ENCODE measurements at places on chromosomes 13 and 19. TPM values are rescaled to one million over a fixed set of nuclear protein-coding genes. Genes with fewer than 3 reads are reported as not detected.

- DNase-seq, result no peak
Observed at GRCh38 chr19:5680084-5680436, 256 bp downstream of the MICOS13 start.

- no peak for DNase-seq
Observed at GRCh38 chr13:95349267-95349666, 48.0 kb upstream of the ABCC4 start.

Gene SIGLEC11
- total RNA-seq, result 1.7 TPM

DNA sequence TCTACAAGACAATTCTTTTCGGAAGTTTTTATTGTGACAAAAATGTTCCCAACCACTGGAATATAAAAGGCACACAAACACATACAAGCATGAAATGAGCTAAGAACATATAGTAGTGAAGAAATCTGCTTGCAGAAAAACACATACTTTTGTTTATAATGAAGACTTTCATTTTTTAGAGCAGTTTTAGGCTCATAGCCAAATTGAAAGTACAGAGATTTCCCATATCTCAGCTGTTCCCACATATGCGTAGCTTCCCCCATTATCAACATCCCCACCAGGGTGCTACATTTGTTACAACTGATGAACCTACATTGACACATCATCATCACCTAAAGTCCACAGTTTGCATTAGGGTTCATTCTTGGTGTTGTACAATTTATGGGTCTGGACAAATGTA, 249.4 kb downstream of the KCTD12 start:
- no peak for DNase-seq

DNA sequence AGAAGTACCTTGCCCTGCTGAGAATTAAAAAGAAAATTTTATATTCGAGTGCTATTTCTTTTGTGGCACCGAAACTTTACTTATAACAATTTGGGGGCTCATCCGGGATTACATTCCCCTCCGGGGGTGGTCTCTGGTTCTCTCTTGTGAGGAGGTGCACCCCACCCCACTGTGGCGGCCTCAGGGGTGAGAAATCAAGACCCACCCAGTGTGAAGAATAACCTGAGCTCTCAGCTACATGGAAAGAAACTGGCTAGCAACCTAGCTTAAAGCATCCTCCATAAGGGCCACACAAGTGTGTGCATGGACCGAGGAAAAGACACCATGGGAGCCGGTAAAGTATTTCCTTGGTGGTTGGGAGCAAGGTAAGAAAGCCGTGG, 50.9 kb upstream of the ANKRD10 start:
- no peak for DNase-seq

Gene GPC6
- 68.8 TPM for total RNA-seq

Gene SIGLEC14
- 1.0 TPM for total RNA-seq

Gene SYT5
- 28.1 TPM for total RNA-seq

DNA sequence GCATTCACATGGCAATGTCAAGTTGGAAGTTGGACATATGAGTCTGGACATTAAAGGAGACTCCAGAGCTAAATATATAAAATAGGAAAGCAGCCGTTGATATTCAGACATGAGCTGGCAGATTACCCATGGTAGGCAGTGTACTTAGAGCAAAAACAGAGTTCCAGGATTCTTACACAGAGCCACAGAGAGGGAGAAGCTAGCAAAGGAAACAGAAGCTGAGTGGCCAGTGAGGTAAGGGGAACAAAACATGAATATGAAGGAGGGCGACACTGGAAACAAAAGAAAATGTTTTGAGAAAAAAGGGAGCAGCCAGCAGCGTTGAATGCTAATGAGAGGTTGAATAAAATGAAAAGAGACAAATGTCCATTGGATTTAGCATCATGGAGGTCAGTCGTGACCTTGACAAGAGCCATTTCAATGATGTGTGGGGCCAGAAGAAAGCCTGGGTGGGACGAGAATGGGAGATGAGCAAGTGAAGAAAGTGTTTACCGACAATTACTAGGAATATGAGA, 198.4 kb downstream of the POU4F1 start:
- no peak for DNase-seq

Gene LILRB1
- 1.1 TPM for total RNA-seq

DNA sequence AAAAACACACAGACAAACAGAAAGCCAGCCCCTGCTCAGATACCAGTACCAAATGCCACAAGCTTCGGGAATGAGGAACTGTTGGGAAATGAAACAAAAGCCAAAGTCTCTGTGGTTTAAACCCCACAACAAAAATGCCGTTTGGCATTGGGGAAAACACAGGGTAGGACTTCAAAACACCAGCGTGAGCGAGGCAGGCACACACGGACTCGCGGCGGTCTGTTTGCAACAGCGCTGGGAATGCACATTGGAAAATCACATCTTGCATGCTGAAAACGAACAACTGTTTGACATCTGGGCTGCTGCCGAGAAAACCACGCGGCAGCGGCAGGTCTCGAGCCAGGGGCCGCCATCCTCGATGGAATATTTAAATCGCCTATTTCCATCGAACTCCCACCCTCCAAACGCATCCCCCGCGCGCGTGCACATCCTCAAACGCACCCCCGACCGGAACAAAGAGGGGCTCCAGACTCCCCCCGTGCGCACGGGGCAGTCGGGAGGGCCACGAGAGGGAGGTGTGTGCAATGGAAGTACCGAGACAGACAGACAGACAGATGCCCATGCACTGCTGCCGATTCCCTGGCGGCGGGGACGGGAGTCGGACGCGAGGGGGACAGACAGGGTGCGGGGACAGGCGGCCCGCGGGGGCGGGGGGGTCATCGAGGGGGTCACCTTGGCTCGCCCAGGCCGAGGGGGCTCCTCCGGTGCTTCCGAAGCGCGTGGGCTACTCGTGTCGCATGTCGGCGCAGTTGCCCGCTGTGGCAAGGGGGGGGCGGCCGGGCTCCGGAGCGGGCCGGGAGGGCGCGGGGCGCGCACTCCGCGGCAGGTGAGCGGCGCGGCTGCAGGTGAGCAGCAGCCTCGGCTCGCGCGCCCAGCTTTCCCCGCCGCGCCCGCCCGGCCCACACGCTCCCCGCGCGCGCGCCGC, at the start of gene GPR12:
GPR12 (minus strand) TSS at position 880 of the 925 bp plus-strand sequence. CDS start 959 bp downstream, outside the sequence.
- DNase-seq, result no peak

Gene RAB3D
- total RNA-seq, result 14.2 TPM

DNA sequence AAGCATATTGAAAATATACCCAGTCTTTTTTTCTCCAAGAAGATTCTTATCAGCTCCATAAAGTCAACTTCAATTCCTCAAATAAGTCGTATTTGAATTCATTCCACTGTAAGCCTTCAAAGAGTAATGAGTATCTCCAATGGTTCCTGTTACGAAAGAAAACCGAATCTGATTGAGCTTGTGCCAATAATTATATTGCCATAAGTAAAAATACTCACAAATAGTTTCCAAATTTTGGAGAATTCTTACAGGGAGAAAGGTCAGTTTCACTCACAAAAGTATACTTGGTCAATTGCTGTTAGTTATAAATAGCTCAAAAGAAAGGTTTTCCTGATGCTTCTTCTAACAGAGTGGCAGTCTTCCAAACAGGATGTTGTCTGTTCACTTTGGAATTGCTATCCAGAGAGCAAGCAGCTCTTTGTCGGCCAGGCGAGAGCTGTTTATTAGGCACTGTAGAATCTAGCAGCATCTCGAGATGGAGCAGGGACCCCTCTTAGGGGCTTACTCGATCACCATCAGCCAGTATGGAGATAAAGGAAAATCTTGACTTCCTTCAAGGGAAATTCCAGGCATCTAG, 13.5 kb downstream of the ERICH4 start:
- no peak for DNase-seq

DNA sequence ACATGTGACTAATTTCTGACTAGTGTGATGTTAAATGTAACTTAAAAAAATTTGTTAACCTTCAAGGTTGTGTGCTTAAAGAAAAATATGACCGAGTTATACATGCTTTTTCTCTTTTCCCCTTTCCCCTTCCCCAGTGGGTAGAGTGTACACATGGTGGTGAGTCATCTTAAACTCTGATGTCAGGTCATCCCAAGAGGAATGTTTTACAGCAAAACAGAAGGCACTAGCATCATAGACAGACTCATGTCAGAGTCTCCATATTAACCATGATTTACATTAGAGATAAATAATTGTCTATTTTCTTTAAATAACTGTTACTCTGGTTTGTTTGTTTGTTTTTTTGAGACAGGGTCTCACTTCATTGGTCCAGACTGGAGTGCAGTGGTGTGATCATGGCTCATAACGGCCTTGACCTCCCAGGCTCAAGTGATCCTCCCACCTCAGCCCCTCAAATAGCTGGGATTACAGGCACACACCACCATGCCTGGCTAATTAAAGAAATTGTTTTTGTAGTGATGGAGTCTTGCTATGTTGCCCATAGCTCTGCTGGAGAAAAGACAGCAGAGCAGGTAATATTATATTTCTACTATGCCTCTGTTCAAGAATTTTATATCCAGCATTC, 160.4 kb upstream of the PCDH9 start:
- DNase-seq, result no peak

- no peak for DNase-seq
Observed at GRCh38 chr13:42735010-42735409, 46.4 kb upstream of the FAM216B start.

Gene MISP3
- total RNA-seq, result 5.2 TPM

Measured in spinal cord (tissue), 10 donors.